ENCODE measurements at places on chromosomes 6 and 20.

DNA sequence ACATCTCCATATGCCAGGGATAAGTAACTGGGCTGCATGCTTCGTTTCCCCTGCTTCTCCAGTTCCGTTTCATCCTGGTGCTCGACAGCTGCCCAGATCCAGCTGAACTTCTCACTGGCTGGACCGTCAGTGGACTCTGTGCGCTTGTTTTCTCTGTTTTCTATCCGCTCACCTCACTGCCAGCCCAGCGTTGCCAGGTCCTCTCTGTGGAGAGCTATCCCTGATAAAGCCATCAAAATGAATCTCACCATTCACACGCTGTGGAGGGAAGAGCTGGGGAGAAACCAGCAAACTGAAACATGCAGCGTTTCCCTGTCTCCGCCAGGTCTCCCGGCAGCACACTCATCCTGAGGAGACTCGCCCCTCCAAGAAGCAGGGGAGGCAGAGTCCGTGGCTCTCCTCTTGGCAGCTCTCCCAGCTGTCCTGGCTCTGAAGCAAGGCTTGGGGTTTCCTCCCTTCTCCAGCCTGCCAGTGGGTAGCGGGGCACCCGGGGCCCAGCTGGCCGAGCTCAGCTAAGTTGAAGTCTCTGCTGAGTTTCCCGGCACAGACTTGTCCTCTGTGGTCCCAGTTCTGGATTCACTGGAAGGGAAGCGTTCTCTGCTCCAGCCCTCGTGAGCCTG, 160.9 kb downstream of the DTNBP1 start:
- no peak overlapping the region for H3K4me3 ChIP-seq
- H3K4me1 ChIP-seq = no peaks in the 10 kb centered on the region
- H3K36me3 ChIP-seq = peaks cover 83% of the 10 kb centered on the region
- DNase-seq = no peak
- no peak overlapping the region for H3K27ac ChIP-seq
- H3K27me3 ChIP-seq = no peaks in the 10 kb centered on the region

DNA sequence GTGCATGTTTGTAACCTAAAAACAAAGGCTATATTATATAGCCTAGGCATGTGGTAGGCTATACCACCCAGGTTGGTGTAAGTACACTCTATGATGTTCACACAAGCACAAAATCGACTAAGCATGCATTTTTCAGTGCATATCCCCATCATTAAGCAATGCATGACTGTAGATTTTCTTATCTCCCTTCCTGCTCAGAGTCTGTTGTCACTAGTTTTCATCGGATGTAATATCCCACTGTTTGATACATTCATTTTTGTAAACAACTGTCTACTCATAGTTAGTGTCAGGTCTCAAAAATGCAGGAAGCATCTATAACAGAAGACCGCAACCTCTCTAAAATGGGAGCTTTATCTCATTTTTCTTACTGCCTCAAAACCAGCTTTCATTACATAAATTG, 70.7 kb downstream of the GFRAL start:
- H3K27ac ChIP-seq = no peak overlapping the region
- H3K4me1 ChIP-seq = no peaks in the 10 kb centered on the region
- DNase-seq = no peak
- H3K4me3 ChIP-seq = no peak overlapping the region

- H3K4me1 ChIP-seq = no peaks in the 10 kb centered on the region
- peaks cover 24% of the 10 kb centered on the region for H3K36me3 ChIP-seq
- no peak overlapping the region for H3K4me3 ChIP-seq
- no peaks in the 10 kb centered on the region for H3K27me3 ChIP-seq
- no peak overlapping the region for H3K27ac ChIP-seq
- no peak for DNase-seq
Measured at GRCh38 chr20:32238483-32239425, 31.1 kb downstream of the POFUT1 start.

GRCh38 chr6:167907837-167908681, 81.3 kb downstream of the AFDN start:
- no peak overlapping the region for H3K4me3 ChIP-seq
- H3K27me3 ChIP-seq = no peaks in the 10 kb centered on the region
- no peaks in the 10 kb centered on the region for H3K4me1 ChIP-seq
- DNase-seq = no peak
- H3K36me3 ChIP-seq = no peaks in the 10 kb centered on the region
- no peak overlapping the region for H3K27ac ChIP-seq

DNA sequence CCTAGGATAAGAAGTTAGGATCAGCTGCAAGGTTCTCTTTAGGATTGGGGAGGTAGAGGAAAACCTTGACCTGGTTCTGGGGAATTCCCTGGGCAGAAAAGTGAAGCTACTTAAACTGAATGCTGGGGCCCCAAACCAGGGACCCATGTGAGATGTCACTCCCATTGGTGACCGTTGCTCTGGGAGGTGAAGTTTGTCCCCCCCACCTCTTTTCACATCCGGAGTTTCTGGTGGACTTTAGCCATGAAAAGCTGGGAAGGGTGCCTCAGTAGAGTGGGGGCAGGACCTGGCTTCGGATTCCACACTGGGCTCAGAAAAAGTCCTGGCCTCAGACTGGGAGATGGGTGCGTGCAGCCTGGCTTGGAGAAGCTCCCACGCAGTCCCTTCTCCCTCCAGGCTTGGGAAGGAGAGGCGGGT, 13.2 kb downstream of the TJAP1 start:
- H3K4me1 ChIP-seq = peaks cover 29% of the 10 kb centered on the region
- no peak for DNase-seq
- H3K27me3 ChIP-seq = no peaks in the 10 kb centered on the region
- no peak overlapping the region for H3K4me3 ChIP-seq
- no peak overlapping the region for H3K27ac ChIP-seq

GRCh38 chr6:42899871-42900270, 16.0 kb upstream of the PTCRA start:
- no peaks in the 10 kb centered on the region for H3K27me3 ChIP-seq
- no peaks in the 10 kb centered on the region for H3K36me3 ChIP-seq
- no peak overlapping the region for H3K27ac ChIP-seq
- DNase-seq = no peak
- peaks cover 7% of the 10 kb centered on the region for H3K4me1 ChIP-seq
